ENCODE measurements at places on chromosomes 4 and X.

DNA sequence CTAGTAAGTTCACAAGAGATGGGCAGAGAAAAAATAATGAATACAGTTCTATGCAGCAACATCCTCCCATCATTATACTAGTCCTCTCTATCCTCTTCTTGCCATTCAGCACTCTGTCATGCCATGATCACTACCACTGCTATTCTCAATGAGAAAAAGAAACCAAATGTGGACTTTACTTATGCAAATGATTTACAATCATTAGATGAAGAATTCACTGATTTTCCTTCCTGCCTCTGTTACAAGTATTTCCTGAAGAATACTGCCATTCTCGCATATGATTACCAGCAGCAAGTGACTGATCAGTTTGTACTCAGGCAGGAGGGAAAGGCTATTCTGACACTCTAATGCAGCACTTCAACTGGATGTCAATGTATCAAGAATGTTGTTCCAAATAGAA, 50.3 kb downstream of the WDFY3 start:
- no peak for DNase-seq

- DNase-seq: no peak
Measured at GRCh38 chrX:13494562-13494961, 74.8 kb upstream of the EGFL6 start.

- DNase-seq: no peak
Measured at GRCh38 chr4:151564321-151564720, 155.3 kb downstream of the FHIP1A start.

GRCh38 chr4:74623041-74623440, 171.3 kb downstream of the BTC start:
- DNase-seq: no peak

DNA sequence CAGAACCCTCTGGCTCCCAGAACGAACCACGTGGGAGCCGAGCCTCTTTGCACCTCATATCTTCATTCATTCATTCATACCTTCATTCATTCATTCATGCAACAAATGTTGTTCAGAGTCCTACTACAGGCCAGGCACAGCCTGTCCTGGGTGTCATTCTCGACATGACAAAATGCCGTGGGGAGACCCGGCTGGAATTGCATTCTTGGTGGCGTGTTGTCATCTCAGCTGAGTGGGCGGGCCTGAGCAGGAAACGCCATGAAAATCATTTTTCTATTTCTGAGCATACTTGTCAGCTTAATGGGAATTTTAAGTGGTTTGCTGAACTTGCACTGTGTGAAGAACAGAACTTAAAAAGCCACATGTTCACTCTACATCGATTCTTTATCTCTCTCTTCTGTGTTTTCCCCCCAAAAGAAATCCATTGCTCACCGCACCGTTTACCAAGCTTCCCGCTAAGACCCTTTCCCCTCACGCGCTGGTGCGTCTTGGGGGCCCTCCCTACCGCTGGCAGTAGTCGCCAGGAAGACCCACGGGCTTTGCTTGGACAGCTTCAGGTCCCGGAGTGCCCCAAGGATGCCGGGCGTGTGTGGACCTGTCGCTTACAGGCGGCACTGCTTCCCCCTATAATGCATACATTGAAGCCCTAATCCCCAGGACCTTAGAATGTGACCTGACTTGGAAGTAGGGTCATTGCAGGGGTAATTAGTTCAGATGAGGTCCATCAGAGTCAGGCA, 41.6 kb upstream of the HMX1 start:
- no peak for DNase-seq

- no peak for DNase-seq
Measured at GRCh38 chrX:13091111-13091765, 46.8 kb upstream of the FAM9C start.

DNA sequence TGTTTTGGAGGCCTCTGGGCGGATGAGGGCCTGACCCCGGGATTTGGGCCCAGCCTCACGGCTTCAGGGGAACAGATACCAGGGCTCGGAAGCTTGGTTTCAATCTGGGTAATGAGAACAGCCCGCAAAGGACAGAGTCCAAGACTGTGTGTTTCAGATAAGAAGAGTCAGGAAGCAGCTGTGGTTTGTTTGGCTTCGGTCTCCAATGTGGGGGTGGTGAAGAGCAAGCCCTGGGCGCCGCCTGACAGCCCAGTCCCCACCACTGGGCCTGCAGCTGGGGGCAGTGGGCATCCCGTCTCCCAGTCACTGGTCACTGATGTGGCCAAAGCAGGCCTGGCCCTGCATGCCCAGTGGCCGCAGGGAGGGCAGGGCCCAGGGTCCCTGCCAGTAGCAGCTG, 9.1 kb downstream of the WFS1 start:
- no peak for DNase-seq

DNA sequence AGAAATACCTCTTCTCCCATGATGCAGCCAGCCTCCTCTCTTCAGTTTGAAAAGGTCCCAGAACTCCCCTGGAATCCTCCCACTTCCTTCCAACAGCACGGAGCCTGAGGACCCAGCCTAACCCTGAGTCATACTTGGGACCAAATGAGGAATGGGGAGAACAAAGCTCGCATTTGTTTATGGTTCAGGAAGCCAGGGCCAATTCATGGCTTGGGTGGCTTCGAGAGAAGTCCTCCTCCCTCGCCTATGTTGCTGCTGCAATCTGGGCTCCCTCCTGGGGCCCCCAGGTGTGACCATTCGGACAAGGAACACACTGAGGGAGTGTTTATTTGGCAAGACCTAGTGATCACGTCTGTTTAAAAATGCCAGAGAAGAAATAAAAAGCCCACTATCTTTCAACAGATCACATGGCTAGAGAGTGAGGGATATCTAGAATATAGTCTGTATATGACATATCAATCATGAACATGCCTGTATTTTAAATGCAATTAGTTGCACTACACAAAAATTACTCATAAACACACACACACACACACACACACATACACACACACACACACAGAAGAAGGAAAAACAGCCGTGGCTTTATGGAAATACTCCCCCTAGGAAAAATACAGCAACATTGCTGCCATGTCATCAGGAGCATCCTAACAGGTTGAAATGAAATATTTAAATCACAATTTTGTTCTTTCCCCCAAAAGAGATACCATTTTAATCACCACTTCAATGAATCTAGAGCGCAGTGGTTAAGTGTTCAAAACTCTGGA, 155.7 kb upstream of the MAP3K15 start:
- DNase-seq: no peak

DNA sequence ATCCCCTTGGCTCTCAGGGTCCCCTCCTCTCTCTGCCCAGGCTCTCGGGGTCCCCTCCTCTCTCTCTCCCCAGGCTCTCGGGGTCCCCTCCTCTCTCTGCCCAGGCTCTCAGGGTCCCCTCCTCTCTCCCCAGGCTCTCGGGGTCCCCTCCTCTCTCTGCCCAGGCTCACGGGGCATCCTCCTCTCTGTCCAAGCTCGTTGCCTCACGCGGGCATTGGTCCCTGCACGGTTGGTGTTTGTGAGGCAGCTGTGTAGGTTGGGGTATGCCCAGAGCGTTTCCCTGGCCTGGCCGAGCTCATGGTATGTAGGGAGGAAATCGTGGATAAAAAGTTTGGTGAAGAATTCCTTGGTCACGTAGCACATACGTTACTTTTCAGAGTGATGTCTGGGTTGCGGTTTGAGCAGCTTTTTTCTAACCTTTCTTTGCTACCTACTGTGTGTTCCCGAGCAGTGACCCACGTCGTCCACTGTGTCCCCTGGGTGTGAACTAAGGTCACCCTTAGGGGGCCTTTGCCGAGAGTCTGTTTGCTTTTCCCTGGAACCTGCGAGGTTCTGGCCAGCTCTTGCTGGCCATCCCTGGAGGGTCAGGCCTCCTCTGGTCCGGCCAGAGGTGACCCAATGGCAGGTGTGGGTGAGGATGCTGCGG, 36.6 kb downstream of the PCGF3 start:
- no peak for DNase-seq

DNA sequence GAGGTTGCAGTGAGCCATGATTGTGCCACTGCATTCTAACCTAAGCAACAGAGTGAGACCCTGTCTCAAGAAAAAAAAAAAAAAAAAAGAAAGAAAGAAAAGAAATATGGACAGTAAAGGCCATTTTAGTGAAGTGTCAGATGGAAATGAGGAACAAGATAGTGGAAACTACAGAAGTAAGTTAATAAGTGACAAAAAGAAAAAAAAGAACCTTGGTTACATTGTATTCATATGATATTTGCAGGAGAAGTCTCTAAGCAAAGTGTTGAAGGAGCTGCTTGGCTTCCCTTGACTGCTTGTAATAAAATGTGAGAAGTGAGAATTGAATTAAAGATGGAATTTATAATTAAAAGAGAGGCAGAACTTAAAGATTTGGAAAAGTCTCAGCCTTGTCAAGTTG, 73.2 kb downstream of the HOPX start:
- no peak for DNase-seq

DNA sequence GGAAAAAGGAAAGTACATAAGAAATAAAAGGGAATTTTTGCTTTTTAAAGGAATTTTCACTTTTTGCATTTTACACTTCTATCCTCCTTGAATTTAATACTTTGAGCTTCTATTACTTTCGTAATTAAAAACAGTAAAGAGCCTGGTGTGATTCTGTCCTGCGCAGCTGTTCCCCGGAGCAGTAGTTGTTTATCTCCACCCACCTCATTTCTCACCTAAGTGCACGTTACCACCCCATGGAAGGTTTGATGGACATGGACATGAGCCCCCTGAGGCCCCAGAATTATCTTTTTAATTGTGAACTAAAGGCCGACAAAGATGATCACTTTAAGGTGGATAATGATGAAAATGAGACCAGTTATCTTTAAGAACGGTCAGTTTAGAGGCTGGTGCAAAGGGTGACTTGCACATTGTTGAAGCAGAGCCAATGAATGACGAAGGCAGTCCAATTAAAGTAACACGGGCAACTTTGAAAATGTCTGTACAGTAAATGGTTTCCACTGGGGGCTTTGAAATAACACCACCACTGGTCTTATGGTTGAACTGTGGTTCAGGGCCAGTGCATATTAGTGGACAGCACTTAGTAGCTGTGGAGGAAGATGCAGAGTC, 52.1 kb upstream of the TEX13D start:
- no peak for DNase-seq

DNA sequence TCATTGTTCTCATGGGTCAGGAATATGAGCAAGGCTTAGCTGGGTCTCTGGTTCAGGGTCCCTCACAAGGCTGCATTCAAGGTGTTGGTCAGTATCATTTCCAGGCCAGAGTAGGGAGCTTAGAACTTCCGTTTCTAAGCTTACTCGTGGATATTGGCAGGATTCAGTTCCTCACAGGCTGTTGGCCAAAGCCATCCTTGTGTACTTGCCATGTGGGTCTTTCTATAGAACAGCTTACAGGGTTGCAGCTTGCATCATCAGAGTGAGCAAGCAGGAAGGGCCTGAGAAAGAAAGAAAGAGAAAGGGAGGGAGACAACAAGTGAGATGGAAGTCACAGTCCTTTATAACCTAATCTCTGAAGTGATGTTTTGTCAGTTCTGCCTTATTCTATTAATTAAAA, 5.1 kb upstream of the LIMCH1 start:
- no peak for DNase-seq

GRCh38 chrX:40773188-40773587, 37.8 kb upstream of the MED14 start:
- no peak for DNase-seq

DNA sequence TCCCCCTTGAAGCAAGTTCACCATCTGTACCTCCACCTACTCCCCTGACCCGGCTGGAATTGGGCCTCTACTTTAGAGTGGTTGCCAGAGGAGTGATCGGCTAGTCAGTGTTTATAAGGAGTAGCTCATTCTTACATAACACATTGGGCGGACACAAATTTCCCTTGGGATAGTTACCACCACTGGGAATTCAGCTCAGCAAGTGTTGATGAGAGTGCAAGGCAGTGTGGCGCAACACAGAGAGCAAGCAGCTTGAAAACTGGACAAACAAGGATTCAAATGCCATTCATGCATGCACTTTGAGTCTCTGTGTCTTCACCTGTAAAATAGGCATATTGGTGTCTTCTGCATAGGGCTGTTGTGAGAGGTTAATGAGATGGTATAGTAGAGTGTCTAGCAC, 92.7 kb downstream of the STK32B start:
- no peak for DNase-seq

GRCh38 chrX:57977992-57978391, 67.7 kb upstream of the ZXDA start:
- no peak for DNase-seq

GRCh38 chr4:76892601-76893000, 5.3 kb downstream of the SOWAHB start:
- DNase-seq: no peak

DNA sequence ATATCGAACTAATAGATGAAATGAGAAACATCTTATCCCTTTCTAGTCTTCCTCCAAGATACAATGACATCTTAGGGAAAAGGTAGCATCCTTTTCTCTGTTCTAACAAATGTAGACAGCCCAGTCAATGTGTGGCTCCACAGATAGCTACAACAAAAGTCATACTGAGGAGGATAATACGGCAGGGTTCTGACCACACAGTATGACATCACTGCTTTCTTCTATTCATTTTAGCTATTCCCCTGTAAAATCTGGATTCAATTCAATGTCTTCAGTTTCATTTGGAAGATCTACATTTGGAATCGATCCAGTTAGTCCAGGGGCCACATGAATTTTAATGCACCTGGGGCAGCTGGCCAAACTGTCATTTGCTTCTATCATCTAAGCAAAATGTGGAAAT, 51.4 kb downstream of the ENOX2 start:
- DNase-seq: no peak

GRCh38 chr4:189815404-189816192, 125.1 kb upstream of the FRG1 start:
- no peak for DNase-seq

- no peak for DNase-seq
Measured at GRCh38 chrX:69228732-69229131, 63.5 kb upstream of the PJA1 start.

DNA sequence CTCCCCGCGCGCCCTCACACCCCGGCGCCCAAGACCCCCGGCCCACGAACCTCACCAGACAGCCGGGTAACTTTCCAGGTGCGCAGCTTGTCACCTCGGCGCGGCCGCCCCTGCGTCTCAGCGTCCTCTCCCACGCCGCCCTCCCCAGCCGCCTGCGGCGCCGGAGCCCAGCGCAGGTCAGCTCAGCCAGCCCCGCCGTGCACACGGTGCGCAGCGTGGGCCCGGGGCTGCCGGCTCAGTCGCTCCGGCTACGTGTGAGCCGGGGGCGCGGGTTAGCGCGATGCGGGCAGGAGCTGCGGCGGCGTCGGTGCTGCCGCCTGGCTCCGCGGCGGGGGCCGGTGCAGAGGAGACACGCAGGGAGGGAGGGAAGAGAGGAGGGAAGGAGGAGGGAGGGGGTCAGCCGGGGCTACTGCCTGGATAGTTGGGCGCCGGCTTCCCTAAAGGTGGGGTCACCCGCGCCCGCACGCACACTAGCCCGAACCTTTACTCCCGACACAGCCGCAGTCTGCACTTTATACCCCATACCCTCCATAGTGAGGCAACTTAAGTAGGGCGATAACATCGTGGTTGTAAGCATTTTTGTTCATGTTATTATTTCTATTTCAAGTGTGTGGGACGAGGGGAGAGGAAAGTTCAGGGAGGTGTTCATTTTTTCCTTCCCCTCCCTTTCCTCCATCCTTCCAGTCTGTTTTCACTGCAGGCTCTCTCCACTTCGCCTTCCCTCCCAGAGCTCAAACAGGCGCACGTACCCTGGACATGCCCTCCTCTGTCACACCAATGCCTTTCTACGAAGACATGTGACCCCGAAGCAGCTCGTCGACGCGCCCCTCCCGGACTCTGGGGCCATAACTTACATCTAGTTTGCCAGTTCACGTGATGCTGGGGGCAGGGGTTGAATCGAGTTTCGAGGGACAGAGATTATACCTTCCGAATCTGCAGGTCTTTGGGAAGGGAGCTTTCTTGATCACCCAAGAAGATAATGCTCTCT, at the start of gene PRKG2:
Gene PRKG2 (minus strand): TSS at position 342 of the 988 bp plus-strand sequence. CDS start 10,175 bp downstream, outside the sequence.
- no peak for DNase-seq

All from cortex of kidney (tissue), 1 donor.